ENCODE measurements at places on chromosomes 13 and 19. TPM values are rescaled to one million over a fixed set of nuclear protein-coding genes. Genes with fewer than 3 reads are reported as not detected.

DNA sequence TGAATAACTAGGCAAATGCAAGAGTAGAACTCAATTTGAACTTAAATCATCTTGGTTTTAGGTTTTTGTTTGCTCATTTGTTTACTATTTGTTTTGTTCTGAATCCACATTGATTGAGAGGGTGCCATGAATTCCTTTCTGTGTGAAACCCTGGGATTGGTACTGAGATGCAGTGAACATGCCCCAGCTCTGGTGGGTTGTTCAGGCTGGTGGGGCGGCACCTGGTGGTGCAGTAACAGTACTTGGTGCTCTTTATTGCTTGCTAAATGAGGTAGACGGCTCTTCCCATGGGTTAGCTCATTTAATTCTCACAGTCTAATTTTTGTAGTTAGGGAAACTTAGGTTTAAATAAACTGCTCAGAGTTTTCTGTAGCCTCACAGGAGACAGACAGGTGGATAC lies 48.4 kb downstream of the WASF3 start:
- DNase-seq = no peak

DNA sequence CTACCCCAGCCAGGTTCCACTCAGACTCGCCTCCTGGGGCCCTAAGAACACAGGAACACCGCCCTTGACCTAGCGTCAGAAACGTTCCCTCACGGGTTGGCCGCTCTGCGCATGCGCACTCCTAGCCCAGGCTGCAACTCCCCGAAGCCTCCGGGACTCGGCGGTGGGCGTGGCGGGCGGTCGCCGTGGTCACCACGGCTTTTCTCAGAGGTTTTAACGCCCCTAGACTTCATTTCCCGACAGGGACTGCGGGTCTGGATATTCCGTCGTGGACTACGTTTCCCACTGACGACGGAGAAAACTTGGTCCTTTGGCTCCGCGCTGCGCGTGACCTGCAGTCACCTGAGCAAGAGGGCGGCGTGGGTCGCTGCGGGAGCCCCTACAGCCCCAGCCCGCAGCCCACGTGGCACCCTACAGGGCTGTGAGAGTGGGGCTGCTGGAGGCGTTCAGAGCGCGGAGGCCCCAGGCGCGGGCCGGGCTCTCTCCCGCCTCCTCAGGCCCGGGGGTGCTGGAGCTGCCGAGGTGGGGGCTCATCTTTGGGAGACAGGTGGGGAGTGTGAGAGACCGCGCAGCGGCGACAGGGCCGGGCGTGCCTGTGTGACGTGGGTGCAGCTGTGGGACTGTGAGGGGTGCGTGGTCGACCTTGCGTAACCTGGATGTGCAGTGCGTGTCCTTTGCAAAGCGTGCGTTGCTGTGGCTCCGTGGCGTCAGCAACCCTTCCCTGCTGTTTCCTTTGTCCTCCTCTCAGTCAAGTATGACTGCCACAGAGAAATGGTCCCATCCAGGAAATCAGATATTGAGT lies 38.0 kb upstream of the ZNF573 start:
- peak; percentile 59 for DNase-seq

MBD3L3 gene
- not detected for total RNA-seq

CYP4F8 gene
- total RNA-seq = not detected

- no peak for DNase-seq
These were observed 1.0 kb upstream of the TYROBP start for GRCh38 chr19:35908973-35909683.

DNA sequence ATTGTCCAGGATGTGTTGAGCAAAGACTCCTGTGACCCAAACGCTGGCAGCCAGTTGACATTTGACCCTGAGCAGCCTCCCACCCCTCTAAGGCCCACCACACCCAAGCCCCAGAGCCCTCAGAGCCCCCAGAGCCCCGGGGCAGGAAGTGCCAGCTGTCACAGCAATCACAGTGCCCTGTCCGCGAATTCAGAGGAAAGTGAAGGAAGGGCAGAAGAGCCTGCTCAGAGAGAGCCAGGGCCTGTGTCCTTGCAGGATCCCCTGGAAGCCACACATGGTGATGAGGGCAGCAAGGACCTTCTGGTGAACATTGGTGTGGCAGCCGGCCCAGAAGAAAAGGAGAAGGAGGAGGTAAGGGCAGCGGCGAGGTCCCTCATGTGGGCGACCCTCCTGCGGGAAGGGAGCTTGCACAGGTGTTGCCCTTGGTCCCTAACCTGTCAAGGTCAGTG lies 63.7 kb downstream of the SPATA13 start:
- DNase-seq = no peak

GRCh38 chr13:22138947-22139346 lies 468.1 kb downstream of the FGF9 start:
- DNase-seq = no peak

DNA sequence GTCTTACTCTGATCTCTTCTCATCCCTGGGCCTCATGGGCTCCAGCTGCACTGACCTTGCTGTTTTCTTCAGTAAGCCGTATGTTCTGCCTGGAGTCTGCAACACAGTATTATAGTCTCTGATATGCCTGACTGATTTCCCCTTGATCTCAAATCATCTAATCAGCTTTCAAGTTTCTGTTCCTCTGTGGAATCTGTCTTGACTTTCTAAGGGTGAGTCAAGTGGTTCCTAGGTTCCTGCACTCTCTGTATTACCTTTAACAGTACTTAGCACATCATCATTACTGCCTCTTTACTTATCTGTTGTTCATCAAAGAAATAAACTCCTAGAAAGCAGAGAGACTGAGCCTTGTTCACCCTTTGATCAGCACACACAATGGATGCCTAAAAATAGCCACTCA lies 350.7 kb downstream of the LMO7 start:
- DNase-seq = no peak

C5AR1 gene
- not detected for total RNA-seq

- DNase-seq = peak; percentile 98
These were observed 70.8 kb downstream of the NUFIP1 start for GRCh38 chr13:44918326-44919103.

- peak; percentile 32 for DNase-seq
These were observed 73.0 kb downstream of the IPO5 start for GRCh38 chr13:98026457-98026857.

GRCh38 chr13:107065036-107065435 lies 497.1 kb upstream of the ARGLU1 start:
- DNase-seq = no peak

DNA sequence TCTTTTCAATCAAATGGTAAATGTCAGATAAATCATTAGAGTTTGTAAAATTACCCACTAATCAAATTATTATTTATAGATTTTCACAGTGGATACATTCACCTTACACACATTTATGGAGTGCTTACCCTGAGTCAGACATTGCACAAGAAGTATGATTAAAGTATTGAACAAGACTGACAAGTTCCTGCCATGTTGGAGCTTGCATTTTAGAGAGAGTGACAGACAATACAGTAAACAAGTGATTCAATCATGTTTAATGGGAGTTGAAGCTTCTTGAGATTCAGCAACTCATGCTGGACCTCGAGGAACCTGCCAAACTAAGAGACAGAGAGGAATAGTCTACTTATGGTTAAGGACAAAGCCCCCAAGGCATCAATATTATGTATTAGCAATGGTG lies 487.8 kb downstream of the PCDH17 start:
- DNase-seq = no peak

DNA sequence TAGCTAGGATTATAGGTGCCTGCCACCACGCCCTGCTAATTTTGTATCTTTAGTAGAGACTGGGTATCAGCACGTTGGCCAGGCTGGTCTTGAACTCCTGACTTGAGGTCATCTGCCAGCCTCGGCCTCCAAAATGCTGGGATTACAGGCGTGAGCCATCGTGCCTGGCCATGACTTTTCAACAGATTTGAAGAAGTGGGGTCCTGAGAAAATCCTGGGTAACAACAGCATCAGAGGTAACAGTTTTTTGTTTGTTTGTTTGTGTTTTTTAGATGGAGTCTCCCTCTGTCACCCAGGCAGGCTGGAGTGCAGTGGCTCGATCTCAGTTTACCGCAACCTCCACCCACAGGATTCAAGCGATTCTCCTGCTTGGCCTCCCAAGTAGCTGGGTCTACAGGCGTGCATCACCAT lies 3.7 kb downstream of the JUNB start:
- no peak for DNase-seq

All from GM23248 (cell line).